Germinal center (tissue), 1 donor: ENCODE measurements at places on chromosomes 7 and 10.

DNA sequence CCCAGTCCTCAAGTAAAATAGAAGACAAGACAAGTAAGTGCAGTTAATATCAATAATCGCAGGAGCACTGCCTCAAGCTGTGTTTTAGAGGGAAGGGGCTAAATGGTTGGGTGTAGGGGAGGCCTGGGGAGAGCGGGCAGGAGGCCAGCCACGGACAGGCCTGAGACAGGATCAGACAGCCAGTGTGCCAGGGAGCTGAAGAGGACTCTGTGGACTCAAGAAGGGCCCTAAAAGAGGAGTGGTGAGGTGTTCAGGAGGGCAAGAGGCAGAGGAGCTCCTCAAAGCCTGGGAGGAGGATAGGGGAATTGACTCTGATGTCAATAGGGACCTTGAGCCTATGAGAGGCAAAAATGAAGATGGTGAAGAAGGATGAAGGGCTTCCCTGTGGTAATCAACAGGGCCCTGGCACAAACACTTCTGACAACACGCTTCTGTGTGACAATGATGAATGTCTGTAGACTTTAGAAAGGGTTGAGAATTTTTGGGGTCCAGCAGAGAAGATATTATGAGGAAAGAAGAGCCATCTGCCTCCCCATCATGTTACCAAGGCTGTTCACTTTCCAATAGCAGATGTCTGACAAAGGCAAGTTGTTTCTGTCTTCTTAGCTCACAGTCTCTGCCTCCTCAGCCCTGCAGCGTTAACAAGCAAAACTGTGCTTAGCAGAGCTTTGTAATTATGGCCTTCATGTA, 2.4 kb upstream of the PTPRE start:
- DNase-seq: no peak

GRCh38 chr10:21525367-21526187, at the start of gene SKIDA1:
Gene SKIDA1, minus strand, starts transcription at chr10:21525682. Its CDS starts 7,860 bp downstream, at chr10:21517822.
- peak; percentile 50 for DNase-seq

DNA sequence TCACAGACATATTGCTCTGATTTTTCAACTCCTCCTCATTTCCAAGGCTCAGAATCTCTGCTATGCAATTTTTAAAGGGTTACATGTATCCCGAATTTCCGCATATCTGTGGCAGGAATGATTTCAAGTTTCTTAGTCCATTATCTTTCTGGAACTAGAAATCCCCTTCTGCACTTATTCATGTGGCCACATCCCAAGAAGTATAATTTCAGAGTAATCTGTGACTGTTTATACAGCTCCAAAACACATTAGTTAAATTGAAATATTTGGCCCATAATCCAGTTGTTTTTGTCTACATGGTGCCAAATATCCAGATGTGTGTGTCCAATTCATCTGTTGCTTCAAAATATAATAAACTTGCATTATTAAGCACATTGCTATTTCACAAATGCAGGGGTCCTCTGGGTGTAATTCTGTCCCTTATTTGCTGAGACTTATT, 271.2 kb downstream of the ARHGAP12 start:
- no peak for DNase-seq

- DNase-seq: no peak
Measured at GRCh38 chr10:49426490-49427360, 30.8 kb upstream of the DRGX start.

DNA sequence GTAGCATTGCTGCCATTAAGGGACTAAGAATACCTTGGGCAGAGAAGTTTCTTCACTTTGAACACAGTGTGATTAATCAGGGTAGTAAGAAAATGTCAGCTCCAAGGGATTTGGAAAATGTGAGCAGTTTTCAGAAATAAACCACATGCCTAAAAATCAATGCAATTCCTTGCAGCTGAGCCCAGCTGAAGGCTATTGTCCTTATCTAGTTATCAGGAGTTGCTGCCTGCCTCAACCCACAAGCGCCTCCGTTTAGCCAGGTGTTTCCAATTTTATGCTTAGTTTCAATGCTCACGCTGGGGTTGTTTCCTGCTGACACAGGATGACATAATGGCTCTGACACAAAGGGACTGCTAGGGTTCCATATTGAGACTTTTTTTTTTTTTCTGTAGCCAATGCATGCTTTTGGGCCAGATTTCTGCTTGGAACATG, 132.3 kb upstream of the ANK3 start:
- DNase-seq: no peak

- no peak for DNase-seq
Measured at GRCh38 chr7:85185424-85186082, 1.3 kb downstream of the SEMA3D start.

- no peak for DNase-seq
Measured at GRCh38 chr7:22945584-22945983, 68.3 kb downstream of the HYCC1 start.
